ENCODE measurements at places on chromosomes 3 and 15. TPM values are rescaled to one million over a fixed set of nuclear protein-coding genes. Genes with fewer than 3 reads are reported as not detected.

DNA sequence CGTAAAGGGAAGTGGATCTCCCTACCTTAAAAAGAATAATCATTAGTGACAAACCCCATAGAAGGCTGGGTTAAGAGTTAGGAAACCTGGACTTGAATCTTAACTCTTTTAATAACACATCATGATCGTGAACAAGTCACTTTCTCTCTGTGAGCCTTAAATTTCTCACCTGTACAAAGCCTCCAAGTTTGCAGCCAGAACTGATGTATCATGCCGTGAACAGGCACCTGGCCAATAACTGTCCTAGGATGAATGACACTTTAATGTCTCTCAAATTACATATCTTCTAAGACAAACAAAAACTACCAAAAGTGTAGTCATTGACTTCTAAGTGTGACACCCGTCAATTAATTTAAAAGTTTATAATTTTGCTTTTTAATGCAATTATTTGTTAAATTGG, 3.9 kb downstream of the UPK1B start:
- H3K27ac ChIP-seq, result no peak overlapping the region
- H3K27me3 ChIP-seq, result no peaks in the 10 kb centered on the region
- no peaks in the 10 kb centered on the region for H3K4me1 ChIP-seq

DNA sequence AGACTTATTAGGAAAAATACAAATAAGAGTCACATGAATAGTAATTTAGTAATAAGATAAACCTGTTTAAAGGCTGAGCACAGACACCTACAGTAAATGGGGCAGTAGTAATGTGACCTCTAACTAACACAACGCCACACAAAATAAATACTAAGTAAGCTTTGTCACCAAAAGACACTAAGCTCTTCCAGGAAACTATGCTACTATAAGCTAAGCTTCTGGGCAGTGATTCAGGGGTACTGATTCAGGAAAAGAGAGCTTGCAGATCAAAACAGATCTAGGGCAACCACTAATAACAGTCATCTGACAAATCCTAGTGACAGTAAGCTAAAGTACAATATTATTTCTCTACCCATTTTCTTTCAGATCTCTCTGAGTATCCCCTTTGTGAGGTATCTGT, 68.8 kb downstream of the PLOD2 start:
- H3K36me3 ChIP-seq, result no peaks in the 10 kb centered on the region
- no peak for DNase-seq
- no peaks in the 10 kb centered on the region for H3K27me3 ChIP-seq

DNA sequence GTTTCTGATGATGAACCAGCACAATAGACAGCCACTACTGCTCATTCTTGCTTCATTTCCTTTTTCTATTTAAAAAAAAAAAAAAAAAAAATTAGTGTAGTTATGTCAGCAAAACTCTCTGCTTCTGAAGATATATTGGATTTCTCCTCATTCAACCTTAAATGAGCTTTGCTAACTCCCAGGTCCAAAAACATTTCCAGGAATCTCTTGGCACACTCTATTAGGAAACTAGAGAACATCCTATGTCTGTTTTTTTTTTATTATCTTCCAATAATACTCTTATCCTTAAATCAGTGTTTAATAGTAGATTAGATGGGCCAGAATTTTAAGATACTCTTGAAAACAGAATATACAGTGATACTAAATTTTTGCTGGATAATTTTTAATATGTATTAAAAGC, 398.0 kb downstream of the NAALADL2 start:
- H3K4me3 ChIP-seq, result no peak overlapping the region
- DNase-seq, result no peak
- no peaks in the 10 kb centered on the region for H3K36me3 ChIP-seq
- H3K27me3 ChIP-seq, result no peaks in the 10 kb centered on the region
- no peaks in the 10 kb centered on the region for H3K4me1 ChIP-seq

DNA sequence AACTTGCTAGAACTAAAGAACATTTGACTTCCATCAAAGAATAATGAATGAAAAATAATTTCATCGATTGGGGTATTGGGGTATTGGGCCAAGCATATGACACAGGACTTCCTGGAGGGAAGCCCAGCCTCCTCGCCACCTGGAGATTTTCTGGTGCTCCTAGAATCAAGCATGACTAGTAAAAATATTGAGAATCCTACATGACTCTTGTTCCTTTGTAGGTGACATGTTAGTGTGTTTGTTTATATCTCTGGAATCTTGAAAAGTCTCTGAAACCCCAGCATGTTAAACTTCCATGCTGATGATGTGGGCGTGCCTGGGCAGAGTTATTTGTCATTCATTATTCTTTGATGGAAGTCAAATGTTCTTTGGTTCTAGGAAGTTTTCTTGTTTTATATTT, 90.1 kb upstream of the EPHB3 start:
- H3K27me3 ChIP-seq, result no peaks in the 10 kb centered on the region
- H3K4me1 ChIP-seq, result no peaks in the 10 kb centered on the region
- DNase-seq, result no peak
- H3K27ac ChIP-seq, result no peak overlapping the region
- H3K4me3 ChIP-seq, result no peak overlapping the region

- no peak for DNase-seq
- no peak overlapping the region for H3K27ac ChIP-seq
- H3K4me3 ChIP-seq, result peak overlapping the region; percentile 88
- no peaks in the 10 kb centered on the region for H3K27me3 ChIP-seq
Measured at GRCh38 chr3:31979001-31979697, 1.9 kb downstream of the OSBPL10 start.

- no peak overlapping the region for H3K4me3 ChIP-seq
- no peaks in the 10 kb centered on the region for H3K27me3 ChIP-seq
- H3K27ac ChIP-seq, result no peak overlapping the region
- no peak for DNase-seq
Measured at GRCh38 chr15:25739687-25740121, 123.4 kb downstream of the ATP10A start.

Gene PFN2
- total RNA-seq, result 93.2 TPM

GRCh38 chr3:42189736-42190135, 76.2 kb downstream of the CCK start:
- peaks cover 25% of the 10 kb centered on the region for H3K36me3 ChIP-seq
- DNase-seq, result peak; percentile 33
- no peaks in the 10 kb centered on the region for H3K27me3 ChIP-seq
- peaks cover 22% of the 10 kb centered on the region for H3K4me1 ChIP-seq
- H3K27ac ChIP-seq, result no peak overlapping the region

Gene CTDSPL2
- total RNA-seq, result 37.8 TPM

Gene NPAP1
- 0.19 TPM for total RNA-seq

Gene ZNF385D
- total RNA-seq, result 8.9 TPM

DNA sequence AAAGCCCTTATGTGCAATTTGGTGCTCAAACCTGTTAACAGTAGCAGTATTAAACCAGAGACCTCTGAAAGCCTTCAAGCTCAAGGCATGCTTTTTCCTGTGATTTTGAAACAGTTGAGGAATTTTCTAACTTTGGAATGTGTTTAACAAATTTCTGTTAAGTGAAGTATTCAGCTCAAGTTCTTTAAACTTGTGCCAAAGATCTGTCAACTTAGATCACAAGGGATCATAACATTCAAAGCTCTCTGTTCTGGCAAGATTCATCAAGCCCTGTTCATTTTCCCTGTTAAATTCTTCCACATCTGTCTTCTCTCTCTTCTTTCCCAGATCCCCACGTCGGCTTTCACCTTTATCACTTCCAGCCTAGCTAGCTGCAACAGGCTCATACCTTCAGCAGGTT, 28.8 kb upstream of the RYK start:
- H3K4me3 ChIP-seq, result no peak overlapping the region
- peak; percentile 44 for DNase-seq
- H3K36me3 ChIP-seq, result no peaks in the 10 kb centered on the region

Gene ANKRD63
- total RNA-seq, result not detected
